ENCODE measurements at places on chromosomes 6 and 20. TPM values are rescaled to one million over a fixed set of nuclear protein-coding genes. Genes with fewer than 3 reads are reported as not detected.

The UBE2V1 gene
- 124 TPM for total RNA-seq

The DOK5 gene
- 3.9 TPM for total RNA-seq

The F13A1 gene
- total RNA-seq, result not detected

- no peak for DNase-seq
- H3K27ac ChIP-seq, result no peak overlapping the region
- no peaks in the 10 kb centered on the region for H3K4me1 ChIP-seq
- no peaks in the 10 kb centered on the region for H3K27me3 ChIP-seq
Observed at GRCh38 chr6:80472271-80472670, 365.8 kb downstream of the BCKDHB start.

DNA sequence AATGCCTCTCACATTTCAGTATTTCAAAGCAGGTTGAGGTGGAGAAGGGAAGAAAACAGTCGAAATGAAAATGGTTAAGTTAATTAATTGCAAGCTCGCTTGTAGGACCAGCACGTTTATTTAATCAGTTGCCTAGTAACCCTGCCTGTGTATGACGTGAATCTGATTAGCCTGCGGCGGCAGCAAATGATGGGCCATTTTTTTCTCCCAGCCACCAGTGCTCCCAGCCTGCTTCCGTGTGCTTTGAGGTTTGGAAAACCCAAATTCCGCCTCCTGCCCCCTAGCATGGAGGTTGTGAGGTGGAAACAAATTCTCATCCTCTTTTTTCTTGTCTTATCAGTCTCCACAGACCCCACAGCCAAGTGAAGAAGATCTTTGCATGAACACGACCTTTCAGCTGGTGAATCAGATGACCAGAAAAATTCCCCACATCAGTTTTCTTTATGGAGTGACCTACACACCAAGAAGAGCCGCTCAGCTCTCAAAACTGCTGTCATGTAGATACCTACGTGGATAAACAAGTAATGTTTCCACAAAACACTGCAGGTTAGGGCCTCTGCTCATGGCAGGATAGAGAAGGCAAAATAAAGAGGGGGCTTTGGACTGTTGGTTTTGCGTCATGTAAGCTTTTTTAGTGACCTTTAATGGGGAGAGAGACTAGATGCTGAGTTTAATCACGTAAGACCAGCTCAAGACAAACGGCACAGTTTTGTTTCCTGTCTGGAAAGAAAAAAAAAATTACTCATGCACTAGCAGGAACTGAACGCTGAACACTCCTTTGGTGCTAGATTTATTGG is 572.9 kb upstream of the NOX3 start:
- H3K4me1 ChIP-seq, result peaks cover 16% of the 10 kb centered on the region
- peak overlapping the region; percentile 80 for H3K27ac ChIP-seq
- H3K36me3 ChIP-seq, result peaks cover 10% of the 10 kb centered on the region

DNA sequence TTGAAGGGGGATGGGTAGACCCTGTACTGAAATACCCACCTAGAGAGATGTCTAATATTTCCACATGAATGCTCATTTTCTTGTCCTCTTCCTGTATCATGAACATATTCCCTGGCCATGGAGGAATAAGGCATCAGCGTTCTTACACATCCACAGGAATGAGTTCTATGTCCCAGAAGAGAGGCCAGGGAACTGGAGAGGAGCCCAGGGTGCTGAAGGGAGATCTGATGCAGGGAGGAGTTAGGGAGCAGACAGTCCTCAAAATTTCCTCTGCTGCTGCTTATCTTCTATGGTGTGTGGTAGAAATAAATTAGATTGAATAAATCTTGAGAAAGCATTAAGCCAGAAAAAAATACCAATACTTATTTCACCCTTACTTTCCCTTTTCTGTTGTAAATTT is 295.0 kb downstream of the KCNQ5 start:
- no peaks in the 10 kb centered on the region for H3K27me3 ChIP-seq
- no peak for DNase-seq
- no peak overlapping the region for H3K4me3 ChIP-seq

GRCh38 chr6:17454316-17455005 is 61.1 kb downstream of the CAP2 start:
- no peak overlapping the region for H3K27ac ChIP-seq
- no peak overlapping the region for H3K4me3 ChIP-seq
- no peaks in the 10 kb centered on the region for H3K4me1 ChIP-seq
- H3K27me3 ChIP-seq, result peaks cover 21% of the 10 kb centered on the region
- no peak for DNase-seq

- H3K27ac ChIP-seq, result no peak overlapping the region
- H3K4me1 ChIP-seq, result no peaks in the 10 kb centered on the region
- no peak overlapping the region for H3K4me3 ChIP-seq
- peaks cover 14% of the 10 kb centered on the region for H3K27me3 ChIP-seq
Observed at GRCh38 chr20:45576995-45577394, 2.1 kb downstream of the WFDC8 start.

- peak; percentile 73 for DNase-seq
- H3K4me3 ChIP-seq, result no peak overlapping the region
- peaks cover 11% of the 10 kb centered on the region for H3K4me1 ChIP-seq
- H3K27me3 ChIP-seq, result peaks cover 4% of the 10 kb centered on the region
- H3K27ac ChIP-seq, result no peak overlapping the region
- H3K36me3 ChIP-seq, result no peaks in the 10 kb centered on the region
Observed at GRCh38 chr6:151765444-151765886, 42.0 kb upstream of the ESR1 start.

- H3K27ac ChIP-seq, result no peak overlapping the region
- DNase-seq, result no peak
- H3K4me3 ChIP-seq, result no peak overlapping the region
- H3K4me1 ChIP-seq, result no peaks in the 10 kb centered on the region
- no peaks in the 10 kb centered on the region for H3K27me3 ChIP-seq
Observed at GRCh38 chr20:11054266-11054993, 380.6 kb upstream of the JAG1 start.

- H3K4me3 ChIP-seq, result no peak overlapping the region
- no peak for DNase-seq
- no peak overlapping the region for H3K27ac ChIP-seq
- H3K36me3 ChIP-seq, result no peaks in the 10 kb centered on the region
Observed at GRCh38 chr6:163226181-163226835, 188.2 kb upstream of the QKI start.

- no peak for DNase-seq
- peaks cover 13% of the 10 kb centered on the region for H3K27me3 ChIP-seq
- H3K36me3 ChIP-seq, result no peaks in the 10 kb centered on the region
- H3K27ac ChIP-seq, result no peak overlapping the region
Observed at GRCh38 chr20:19916531-19917485, 100.4 kb upstream of the NAA20 start.

Data from activated naive CD4-positive, alpha-beta T cell treated with anti-CD3 and anti-CD28 coated beads for 36 hours (primary cell).